ENCODE measurements at places on chromosomes 13 and 19.

- no peak for DNase-seq
Observed at GRCh38 chr13:113497217-113497616, 6.7 kb upstream of the DCUN1D2 start.

DNA sequence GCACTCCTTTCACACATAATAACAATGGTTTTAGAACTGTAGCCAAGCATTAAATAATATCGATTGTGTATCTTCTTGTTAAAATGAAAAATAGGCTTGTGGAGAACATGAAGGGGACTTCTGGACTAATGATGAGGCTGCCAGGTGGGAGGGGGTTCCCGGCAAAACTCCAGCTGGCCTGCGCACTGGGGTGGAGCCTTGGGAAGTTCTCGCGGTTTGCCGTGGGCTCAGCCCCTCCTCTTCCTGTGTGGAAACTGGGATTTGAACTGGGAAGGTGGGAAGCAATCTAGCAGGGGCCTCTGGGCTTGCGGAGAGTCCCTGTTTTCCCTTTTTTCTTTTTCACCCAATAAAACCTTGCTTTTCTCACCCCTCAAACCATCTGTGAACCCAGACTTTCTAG, 113.7 kb upstream of the SLITRK1 start:
- DNase-seq, result no peak

DNA sequence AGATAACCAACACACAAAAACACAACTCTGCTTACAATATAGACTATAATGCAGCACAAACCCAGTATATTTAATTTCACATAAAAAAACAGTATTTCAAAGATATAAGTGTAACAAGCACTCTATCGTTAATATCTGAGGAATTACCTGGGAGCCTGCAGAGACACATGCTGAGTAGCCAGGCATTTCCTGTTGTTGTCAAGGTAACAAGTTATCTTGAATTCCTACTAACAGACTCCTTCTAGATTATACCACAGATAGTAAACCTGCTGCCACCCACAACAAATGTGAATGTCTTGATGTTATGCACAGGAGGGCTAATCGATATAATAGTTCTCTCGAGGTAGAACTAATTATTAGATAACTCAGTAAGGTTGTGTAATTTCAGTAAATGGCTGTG, 826.0 kb upstream of the PRR20A start:
- no peak for DNase-seq

GRCh38 chr13:55155046-55155445, 1985.7 kb upstream of the PRR20A start:
- no peak for DNase-seq

DNA sequence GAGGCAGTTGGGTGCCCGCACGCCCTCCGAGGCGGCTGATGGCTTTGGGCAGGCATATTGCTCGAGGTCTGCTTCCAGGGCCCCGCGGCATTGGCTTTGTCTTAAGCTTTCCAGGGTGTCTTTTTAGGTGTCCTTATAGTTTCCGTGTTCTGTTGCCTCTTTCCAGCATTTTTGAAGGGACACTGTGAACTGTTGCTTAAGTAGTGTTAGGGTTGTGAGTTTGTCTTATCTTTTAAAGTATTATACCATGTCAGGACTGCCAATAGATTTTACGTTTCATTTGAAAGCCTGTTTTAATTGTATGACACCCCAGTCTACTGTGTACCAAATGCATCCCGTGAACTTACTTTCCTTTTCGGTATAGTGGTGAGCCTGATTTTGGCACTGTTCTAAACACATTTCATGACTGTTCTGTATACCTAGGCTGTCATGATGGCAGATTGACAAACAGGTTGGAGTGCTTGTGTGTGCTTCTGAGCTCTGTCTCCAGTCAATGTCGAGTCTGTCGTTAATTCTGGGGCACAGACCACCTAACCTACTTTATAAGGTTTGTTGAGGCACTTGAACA, 656 bp downstream of the PCCA start:
- peak; percentile 24 for DNase-seq

DNA sequence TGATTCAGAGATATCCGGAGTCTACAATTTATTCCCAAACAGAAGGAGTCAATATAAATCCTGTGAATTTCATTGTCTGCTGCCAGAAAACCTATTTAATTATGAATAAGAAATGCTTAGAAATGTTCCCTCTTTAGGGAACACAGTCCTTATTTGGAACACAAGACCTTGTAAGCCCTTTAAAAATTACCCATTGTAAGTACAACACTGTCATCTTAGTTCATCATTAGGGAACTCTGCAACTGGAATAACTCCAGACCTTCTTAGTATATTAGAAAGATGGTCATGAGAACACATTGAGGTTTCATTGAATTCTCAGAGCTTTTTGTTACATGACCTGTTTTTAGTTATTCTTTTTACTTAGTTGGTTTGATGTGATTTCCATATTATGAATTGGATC, 548.5 kb upstream of the KLF12 start:
- no peak for DNase-seq

DNA sequence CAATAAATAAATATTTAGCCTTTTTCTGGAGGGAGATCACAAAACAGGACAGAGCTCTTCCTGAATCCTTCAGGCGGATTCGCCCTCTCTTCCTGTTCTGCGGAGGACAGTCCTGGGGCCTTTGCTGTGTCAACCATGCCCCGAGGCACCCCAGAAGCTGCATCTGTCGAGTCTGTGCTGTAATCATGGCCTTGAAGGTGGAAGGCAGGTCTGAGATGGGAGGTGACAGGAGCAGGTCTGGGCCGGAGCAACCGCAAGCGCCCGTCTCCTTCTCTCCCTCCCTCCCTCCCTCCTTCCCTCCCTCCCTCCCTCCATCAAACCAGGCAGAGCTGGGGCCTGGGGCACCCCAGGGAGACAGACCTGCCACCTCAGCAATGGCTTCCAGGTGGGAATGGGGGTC, 4.6 kb upstream of the FXYD3 start:
- no peak for DNase-seq

DNA sequence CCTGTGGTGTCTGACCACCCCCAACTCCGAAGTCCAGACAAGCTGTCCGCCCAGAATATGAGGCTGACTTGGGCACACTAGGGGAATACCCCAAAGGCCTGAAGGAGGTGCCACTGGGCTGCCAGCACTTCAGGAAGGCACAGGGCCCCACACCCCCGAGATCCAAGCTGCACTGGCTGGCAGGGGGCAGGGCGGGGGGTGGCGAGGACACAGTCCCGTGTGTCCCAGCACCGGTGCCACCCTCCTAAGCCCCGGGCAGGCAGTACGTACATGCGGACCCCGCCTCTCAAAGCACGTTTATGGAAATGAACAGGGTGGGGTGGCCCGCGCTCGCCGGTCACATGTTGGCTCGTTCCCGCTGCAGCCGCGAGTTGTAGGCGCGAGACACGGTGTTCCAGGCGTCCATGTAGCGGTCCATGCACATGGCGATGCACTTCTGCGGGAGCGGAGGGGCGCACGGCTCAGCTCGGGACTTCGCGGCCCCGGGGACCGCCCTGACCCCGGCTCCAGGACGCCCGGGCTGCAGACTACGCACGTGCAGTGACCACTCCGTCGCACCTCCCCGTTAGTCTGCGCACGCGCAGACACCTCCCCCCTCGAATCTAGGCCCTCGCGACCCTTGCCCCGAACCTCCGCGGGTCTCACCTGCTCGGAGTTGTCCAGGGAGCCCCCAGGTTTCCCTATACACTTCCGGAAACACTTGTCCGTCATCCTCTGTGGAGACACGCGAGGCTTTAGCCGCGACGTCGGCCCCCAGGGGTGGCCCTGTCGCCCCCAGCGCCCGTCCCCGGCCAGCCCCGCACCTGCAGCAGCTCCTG, 566 bp downstream of the TIMM13 start:
- no peak for DNase-seq

- no peak for DNase-seq
Observed at GRCh38 chr13:19185086-19185864, 3.7 kb upstream of the TUBA3C start.

GRCh38 chr13:72805676-72806346, 23.9 kb downstream of the PIBF1 start:
- DNase-seq, result no peak

DNA sequence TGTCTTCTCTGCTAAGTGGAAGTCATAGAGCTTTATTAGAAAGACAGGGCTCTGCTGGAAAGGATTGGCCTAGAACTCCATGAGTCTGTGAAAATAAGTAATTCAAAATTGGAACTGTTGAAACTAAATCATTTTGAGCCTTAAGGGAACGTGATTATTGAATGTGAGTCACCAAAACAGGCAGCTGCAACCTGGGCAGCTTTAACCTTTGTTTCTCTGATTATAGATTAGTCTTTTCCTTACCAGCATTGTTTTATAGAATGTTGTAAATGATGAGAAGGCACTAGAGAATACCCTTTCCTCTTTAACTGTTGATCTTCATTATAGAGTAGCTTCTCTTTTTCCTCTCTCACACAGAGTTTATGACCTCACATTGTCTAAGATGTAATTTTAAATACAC, 638.8 kb upstream of the SLITRK6 start:
- peak; percentile 12 for DNase-seq

GRCh38 chr13:47076500-47076899, 179.6 kb upstream of the HTR2A start:
- no peak for DNase-seq

- DNase-seq, result peak; percentile 83
Observed at GRCh38 chr13:98508280-98508679, 68.6 kb downstream of the STK24 start.

DNA sequence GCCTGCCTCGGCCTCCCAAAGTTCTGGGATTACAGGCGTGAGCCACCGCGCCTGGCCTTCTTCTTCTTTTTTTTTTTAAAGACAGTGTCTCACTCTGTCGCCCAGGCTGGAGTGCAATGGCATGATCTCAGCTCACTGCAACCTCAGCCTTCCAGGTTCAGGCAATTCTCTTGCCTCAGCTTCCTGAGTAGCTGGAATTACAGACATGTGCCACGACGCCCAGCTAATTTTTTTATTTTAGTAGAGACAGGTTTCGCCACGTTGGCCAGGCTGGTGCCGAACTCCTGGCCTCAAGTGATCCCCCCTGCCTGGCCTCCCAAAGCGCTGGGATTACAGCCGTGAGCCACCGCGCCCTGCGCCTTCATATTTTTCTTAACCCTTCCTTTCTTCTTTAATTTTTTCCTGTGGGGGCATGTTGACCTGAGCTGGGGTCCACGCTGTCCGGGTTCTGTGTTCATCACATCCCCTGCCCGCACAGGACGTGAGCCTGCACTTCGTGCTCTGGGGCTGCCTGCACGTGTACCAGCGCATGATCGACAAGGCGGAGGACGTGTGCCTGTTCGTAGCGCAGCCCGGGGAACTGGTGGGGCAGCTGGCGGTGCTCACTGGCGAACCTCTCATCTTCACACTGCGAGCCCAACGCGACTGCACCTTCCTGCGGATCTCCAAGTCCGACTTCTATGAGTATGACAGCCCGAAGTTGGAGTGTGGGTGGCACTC, 14.1 kb downstream of the PNPLA6 start:
- DNase-seq, result no peak

DNA sequence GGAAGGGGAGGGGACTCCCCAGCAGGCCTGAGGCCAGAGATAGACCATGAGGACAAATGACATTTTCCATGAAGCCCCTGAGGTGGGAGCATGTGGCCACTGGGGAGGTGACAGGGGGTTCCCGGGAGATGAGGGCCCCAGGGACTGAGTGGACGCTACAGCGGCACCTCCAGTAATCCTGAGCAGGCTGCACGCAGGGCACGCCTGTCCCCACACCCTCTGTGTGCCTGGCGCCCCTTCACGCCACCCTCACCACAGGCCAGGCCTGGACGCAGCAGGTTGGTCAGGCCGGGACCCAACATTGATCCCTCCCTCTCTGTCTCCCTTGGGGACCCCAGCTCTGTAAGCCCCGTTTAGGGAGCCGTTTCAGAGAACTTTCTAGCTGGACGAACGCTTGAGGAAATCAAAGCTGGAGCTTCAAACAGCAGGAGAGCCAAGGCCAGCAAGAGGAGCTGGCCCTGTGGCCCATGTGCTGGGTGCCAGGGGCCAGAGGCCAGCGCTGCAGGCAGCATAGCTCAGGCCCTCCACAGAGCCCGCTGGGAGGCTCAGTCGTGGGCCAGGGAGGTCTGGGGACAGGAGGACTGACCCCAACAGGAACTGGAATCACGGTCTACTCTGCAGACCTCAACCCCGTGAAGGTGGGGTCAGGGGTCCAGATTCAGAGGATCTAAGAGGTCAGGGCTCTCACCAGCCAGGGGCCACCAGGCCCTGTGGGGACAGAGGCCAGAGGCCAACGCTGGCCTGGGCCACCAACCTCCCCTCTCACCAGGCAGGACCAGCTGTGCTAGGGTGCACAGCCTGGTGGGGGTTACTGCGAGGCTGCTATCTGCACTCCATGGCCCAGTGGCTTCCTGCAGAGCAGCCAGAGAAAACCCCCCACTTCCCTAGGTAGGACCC, 14.6 kb downstream of the LSM4 start:
- DNase-seq, result no peak

- peak; percentile 30 for DNase-seq
Observed at GRCh38 chr19:55319785-55320184, 5.4 kb downstream of the TMEM150B start.

- DNase-seq, result no peak
Observed at GRCh38 chr13:91565296-91565695, 166.9 kb downstream of the GPC5 start.

- DNase-seq, result peak; percentile 64
Observed at GRCh38 chr13:38872693-38873092, 117.9 kb downstream of the STOML3 start.

DNA sequence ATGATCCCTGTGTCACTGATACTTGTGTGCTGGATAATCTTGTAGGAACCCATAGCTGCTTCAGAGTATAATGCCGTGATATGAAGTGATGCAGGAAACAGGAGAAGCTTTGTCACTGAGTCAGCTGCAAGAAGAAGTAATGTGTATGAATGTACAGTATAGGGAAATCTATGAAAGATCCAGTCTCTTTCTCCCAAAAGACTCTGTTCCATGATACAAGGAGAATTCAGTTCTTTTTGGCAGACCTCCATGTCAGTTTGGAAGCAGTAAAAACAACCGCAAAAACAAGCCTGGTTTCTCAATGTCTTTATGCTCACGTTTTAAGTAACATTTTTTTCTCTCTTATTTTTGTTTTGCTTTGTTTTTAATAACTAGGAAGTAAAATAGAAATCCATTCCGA, 33.9 kb downstream of the PCDH17 start:
- no peak for DNase-seq

GRCh38 chr13:77751513-77752456, 54.3 kb downstream of the SLAIN1 start:
- peak; percentile 62 for DNase-seq

- DNase-seq, result peak; percentile 56
Observed at GRCh38 chr19:13033819-13034611, 38.7 kb downstream of the NFIX start.

DNA sequence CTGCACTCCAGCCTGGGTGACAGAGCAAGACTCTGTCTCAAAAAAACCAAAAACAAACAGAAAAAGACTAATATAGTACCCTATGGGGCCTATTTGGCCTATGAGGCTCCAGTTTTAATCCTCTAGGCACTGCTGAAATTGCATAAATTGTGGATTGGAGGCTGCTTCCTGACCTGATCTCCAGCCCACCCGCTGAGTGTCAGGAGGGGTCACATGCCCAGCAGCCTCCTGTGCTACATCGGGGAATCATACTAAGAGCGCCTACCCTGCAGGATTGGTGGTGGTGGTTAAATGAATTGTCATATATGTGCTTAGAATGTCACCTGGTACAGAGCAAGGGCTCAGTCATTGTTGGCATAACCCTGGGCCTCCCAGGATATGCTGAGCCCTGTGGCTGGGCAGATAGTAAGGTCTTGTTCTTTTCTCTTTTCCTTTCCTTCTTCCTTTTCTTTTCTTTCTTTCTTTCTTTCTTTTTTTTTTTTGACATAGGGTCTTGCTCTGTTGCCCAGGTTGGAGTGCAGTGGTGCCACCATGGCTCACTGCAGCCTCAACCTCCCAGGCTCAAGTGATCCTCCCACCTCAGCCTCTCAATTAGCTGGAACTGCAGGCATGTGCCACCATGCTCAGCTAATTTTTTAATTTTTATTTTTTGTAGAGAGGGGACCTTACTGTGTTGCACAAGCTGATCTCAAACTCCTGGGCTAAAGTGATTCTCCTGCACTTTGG, 31.3 kb downstream of the LTBP4 start:
- no peak for DNase-seq
